ENCODE measurements at places on chromosomes 3 and 15.
A peak's percentile ranks its signal among the peaks of the same experiment; 100 is the strongest.

GRCh38 chr3:141431411-141432378 is 55.1 kb upstream of the RASA2 start:
- no peak for DNase-seq

DNA sequence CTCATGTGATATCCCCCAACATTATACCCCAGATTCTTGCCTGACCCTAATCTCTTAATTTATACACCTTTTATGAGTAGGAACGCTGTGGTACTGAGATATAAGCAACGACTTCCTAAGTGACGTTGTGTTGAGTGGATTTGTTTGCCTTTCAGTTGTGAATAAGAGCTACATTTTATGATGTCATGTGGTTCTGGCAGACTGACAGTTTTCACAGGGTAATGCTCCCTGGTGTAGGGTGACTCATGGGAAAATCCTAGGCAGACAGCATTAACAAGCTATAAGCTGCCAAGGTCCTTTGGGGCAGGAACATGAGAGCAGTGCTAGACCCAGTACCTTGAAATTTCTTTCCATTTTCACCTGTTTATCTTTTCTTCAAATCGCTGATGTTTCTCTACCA is 11.2 kb downstream of the C3orf52 start:
- DNase-seq, result no peak

GRCh38 chr15:45970542-45970941 is 335.7 kb downstream of the SQOR start:
- no peak for DNase-seq

GRCh38 chr15:80580106-80580505 is 115.0 kb upstream of the ABHD17C start:
- no peak for DNase-seq

- DNase-seq, result peak; percentile 63
Measured at GRCh38 chr3:97821287-97821773, 481 bp upstream of the CRYBG3 start.

DNA sequence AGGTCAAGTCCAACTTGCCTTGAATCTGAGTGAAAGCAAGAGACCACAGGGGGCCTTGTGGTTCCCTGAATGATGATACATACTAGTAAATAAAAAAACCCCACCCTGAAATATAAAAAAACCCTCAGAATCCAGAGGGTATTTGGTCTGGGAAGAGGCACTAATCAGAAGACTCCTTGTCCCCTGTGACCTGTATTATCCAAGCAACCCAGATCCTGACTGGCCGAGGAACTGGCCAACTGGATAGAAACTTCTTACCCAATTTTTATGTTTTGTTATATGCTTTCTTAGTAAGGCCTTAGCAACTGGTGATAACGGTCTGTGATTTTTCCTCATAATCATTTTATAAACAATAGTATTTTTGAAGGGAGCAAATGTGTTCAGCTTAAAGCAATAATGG is 17.5 kb downstream of the ABI3BP start:
- DNase-seq, result no peak

- DNase-seq, result no peak
Measured at GRCh38 chr3:59517388-59517787, 467.6 kb upstream of the CFAP20DC start.

DNA sequence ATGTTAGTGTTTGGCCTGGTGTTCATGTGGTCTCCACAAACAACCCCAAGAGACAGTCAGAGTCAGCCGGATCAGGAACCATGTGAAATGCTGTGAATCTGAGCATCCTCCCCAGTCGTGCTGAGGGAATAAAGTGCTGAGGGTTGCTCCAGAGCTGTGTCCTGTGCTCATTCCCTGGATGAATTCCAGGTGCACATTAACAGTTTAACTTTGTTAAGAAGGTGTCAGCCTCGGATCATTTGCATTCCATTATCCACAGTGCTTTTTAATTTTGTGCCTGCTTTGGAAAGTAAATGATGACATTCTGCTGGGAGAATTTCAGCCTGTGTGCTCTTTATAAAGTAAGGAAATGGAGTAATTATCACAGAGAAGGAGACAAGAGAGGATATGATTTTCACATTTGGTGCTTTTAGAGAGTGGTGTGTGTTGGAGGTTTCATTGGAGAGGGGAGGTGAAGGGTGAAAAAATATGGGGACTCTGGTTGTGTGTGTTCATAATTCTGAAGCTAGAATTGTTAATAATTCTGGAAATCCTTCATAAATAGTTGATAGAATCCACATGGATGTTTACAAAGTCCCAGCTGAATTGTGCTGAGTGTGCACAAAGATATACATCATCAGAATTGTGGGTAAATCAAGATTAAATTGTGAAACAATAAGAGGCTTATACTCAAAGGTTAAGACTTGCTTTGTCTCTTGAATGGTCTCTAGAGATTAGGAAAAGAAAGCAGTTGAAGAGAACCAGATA is 621.4 kb downstream of the AGBL1 start:
- no peak for DNase-seq

- DNase-seq, result no peak
Measured at GRCh38 chr15:25785641-25786025, 77.5 kb downstream of the ATP10A start.

- DNase-seq, result no peak
Measured at GRCh38 chr3:184598574-184598927, 37.0 kb downstream of the EPHB3 start.

GRCh38 chr3:60557122-60557521 is 694.1 kb downstream of the FHIT start:
- no peak for DNase-seq

DNA sequence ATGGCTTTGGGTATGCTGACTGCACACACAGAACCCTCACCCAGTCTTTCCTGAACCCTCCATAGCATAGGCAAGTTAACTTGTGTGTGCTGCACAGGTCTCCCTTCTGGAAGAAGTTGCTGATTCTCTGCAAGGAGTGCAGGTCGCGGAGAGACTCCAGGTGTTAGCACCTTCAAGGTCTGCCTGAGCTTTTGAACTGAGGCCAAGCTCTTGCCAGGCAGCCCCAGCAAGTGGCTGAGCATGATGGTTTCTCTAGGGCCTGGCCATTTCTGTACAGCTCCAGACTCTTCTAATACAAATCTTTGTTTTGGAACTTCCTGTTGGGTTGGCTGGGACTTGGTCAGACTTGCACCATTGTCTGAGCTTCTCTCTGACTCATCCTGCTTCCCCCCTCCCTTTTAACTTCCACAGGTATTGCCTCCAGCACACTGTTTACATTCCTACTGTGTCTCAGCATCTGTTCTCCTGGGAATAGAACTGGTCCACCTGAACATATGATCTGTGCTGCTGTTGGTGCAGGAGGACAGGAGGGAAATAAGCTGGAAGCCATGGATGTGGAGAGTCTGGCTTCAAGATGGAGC is 53.3 kb downstream of the KY start:
- no peak for DNase-seq

DNA sequence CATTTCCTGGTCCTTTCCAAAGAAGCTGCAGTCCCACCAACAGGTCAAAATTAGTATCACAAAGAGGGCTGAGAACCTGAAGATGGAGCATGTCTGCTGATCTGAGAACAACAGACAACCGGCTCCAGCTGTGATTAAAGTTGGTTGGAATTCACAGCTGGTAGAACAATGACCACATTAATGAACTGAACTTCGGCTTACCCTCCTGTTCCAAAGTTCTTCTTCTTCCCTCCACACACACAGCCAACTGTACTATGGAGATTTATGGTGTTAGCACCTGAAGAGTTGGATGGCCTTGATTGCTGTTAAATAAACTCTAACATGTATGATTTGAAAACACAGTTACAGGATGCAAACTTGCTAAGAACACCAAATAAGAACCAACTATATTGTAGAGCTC is 27.4 kb upstream of the ROPN1 start:
- no peak for DNase-seq

DNA sequence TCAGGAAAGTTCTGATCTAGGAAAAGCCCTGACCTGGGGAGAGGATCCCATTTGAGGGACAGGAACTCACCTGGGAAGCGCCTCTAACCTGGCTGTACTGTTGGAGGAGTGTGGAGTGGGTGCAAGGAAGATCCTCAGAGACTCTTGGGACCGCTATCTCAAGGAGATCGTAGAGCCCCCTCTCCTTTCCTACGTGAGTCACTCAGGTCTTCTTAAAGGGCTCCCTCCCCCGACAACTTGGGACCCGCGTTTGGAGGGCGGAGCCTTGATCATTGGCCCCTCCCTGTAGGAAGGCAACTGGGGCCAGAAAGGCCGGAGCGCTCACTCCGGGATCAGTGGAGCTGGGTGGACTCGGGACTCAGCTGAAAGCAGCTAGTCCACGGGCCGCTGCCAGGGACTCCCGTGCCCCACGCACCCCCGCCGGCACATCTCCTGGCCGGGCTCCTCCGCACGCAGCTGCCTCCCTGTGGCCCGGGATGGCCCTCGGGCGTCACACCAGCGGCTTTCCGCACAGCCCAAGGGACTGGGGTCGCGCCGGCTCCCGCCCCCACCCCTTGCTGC is 520 bp downstream of the SLC26A6 start:
- DNase-seq, result peak; percentile 79

GRCh38 chr3:4756855-4757574 is 222.2 kb upstream of the BHLHE40 start:
- no peak for DNase-seq

- DNase-seq, result no peak
Measured at GRCh38 chr3:140580746-140581145, 97.1 kb upstream of the TRIM42 start.

DNA sequence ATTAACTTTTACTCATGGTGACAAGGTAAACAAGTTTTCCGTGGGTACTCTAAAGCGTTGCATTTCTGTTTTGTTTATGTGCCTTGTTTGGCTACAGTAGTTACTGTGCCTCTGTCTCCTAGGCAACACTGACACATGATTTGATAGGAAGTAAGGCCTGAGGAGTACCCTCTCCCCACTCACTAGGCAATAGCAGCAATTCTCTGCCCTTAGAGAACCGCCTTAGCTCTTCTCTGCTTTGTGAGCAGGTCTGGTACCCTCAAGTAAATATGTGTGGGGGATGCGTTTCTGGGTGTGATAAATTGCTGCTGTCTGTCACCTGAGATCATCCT is at the start of gene IL5RA:
TSS of gene IL5RA (minus strand) at position 76 of the 332 bp plus-strand sequence. CDS start 5,390 bp downstream, outside the sequence.
- no peak for DNase-seq

GRCh38 chr3:112769286-112769978 is 77.2 kb downstream of the CD200R1L start:
- no peak for DNase-seq

GRCh38 chr15:55499151-55499550 is 8.9 kb downstream of the DNAAF4 start:
- no peak for DNase-seq

DNA sequence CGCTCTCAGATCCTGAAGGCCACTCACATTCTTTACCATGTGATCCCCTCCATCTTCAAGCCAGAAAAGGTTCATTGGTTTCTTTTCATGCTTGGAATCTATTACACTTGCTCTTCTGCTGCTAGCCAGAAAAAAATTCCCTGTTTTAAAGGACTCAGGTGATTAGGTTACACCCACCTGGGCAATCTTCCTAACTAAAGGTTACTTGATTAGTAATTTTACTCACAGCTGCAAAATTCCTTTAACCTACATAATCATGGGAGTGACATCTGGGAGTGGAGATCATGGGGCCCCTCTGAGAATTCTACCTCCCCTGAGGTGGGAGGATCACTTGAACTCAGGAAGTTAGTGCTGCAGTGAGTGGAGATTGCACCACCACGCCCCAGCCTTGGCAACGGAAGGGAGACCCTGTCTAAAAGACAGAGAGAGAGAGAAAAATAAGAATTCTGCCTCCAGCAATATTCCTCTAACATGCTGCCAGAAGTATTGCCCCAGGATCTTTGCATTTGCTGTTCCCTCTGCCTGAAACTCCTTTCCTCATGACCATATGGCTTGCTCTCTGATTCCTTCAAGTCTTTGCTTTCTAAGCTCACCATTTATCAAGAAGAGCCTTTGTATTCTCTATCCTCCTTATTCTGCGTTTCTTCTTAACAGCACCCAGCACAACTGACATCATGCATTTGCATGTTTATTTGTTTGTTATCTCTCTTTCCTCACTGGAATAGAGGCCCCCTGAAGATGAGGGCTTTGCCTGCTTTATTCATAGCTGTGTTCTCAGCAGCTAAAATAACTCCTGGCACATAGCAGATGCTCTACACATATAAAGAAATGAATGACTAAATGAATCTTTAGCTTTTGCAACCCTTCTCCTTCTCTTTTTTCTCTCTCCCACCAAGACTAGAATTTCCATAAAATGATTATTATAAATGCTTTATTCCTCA is 68.2 kb downstream of the EDEM1 start:
- no peak for DNase-seq

- DNase-seq, result peak; percentile 52
Measured at GRCh38 chr3:40387001-40387894, at the start of gene ENTPD3. Gene ENTPD3, plus strand, starts transcription at chr3:40387184. Its CDS starts 874 bp downstream, at chr3:40388058.

DNA sequence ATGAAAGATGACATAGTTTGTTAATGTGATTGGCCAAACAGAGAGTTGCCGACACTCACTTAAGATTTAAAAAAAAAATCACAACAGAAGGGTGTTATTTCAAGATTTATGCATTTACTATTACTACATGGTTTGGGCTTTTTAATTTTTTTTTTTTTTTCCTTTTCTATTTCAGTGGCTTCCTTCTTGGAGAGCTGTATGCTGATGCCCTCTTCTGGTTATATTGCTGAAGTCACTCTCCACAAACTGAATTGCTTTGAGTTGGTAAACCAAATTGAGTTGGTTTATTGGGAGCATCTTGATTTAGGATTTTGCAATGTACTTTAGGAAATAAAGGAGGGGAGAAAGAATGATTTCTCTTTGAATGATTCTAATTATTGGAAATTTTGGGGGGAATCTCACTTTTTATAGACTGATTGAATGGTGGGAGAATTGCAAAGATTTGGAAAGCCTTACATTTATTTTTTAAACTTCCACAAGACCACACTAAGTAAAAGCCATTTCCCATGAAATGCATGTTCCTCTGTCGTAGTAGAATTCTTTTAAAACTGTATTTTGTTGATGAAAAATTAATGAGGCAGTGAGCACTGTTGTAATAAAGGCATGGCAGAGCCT is 186.6 kb upstream of the FEZF2 start:
- no peak for DNase-seq

DNA sequence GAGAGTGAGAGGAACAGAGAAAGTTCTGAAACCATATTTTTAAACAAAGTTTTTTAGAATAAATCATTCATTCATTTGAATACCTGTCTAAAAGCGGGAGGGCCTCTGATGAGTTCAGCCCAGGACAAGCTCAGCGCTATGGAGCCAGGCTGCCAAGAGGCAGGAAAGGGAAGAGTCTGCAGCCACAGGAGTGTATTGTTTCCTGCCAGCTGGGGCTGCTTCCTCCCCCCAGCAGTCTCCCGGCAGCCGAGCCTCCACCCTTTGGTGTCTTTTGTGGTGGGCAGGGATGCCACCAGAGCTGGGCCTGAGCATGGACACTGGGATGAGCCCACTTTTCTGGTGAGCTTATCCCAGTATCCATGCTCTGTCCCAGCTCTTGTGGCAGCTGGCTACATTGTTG is 199.5 kb upstream of the TPRG1 start:
- DNase-seq, result no peak

GRCh38 chr3:180749796-180750195 is 70.5 kb upstream of the CCDC39 start:
- DNase-seq, result no peak

Measured in WERI-Rb-1 (cell line).